Left lung (tissue), 14 donors: ENCODE measurements at places on chromosomes 2 and 18.
A peak's percentile ranks its signal among the peaks of the same experiment; 100 is the strongest.

DNA sequence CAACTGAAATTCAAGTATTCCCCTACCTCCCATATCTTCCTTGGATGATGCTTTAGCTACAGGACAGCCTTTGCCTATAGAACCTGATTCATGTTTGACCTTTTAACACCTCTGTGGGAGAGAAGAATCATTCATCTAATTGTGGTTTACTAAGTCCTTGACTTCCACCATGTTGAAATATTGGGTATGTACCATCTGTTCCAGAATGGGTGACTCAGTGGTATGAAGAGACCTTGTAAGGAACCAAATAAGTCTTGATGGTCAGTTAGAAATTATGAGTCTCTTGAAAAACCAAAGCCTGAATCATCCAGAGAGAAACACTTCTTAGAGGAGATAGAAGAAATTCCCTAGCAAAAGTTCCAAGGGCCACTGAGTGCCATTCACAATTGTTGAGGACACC lies 27.5 kb downstream of the STAMBP start:
- no peak overlapping the region for H3K27ac ChIP-seq
- no peaks in the 10 kb centered on the region for H3K4me1 ChIP-seq
- H3K4me3 ChIP-seq = no peak overlapping the region

GRCh38 chr2:109437325-109438090 lies 176.3 kb downstream of the SEPTIN10 start:
- peaks cover 6% of the 10 kb centered on the region for H3K36me3 ChIP-seq
- H3K27me3 ChIP-seq = no peaks in the 10 kb centered on the region
- no peaks in the 10 kb centered on the region for H3K4me1 ChIP-seq
- H3K27ac ChIP-seq = no peak overlapping the region

GRCh38 chr2:37997629-37998028 lies 72.5 kb downstream of the RMDN2 start:
- no peaks in the 10 kb centered on the region for H3K27me3 ChIP-seq
- H3K4me3 ChIP-seq = no peak overlapping the region
- H3K27ac ChIP-seq = no peak overlapping the region
- H3K4me1 ChIP-seq = no peaks in the 10 kb centered on the region
- no peaks in the 10 kb centered on the region for H3K36me3 ChIP-seq
- DNase-seq = no peak

DNA sequence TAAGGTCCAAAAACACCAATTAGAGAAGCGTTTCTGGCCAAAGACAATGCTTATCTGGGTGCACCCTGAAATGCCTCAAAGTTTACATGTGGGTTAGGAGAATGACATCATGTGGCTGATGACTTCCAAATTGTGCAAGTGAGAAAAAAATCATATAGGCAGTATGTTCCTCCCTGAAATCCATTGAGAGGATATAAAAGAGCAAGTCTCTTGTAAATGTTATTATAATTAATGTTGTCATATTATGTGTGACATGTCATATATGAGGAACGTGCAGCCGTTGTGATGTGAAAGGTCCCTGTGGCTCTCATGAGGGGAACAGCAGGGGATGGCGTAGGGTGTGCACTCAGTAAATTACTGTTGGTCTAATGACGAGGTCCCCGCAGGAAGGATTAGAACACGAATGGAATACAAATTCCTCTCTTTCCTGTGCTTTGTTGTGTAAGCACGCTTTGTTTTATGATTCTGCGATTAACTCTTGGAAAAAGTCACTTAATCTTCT lies 290.8 kb downstream of the PRKCE start:
- H3K4me1 ChIP-seq = peaks cover 15% of the 10 kb centered on the region
- no peaks in the 10 kb centered on the region for H3K36me3 ChIP-seq
- no peak overlapping the region for H3K27ac ChIP-seq
- no peak overlapping the region for H3K4me3 ChIP-seq

DNA sequence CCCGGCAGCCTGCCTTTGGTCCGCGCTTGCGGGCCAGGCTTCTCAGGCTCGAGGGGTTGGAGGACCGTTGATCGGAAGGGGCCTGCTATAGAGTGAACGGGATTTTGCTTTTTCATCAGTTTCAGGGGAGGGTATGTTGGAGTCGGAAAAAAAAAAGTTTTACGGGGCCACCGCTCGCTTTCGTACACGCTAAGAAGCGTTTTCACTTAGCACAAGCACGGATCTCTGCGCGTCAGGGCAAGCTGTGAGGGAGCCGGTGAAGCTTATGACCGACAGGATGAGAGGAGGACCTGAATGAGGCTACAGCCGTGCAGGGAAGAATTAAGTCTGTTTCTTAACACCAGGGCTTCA lies 443 bp downstream of the CPSF3 start:
- H3K27me3 ChIP-seq = no peaks in the 10 kb centered on the region
- H3K4me3 ChIP-seq = peak overlapping the region; percentile 81
- peak overlapping the region; percentile 89 for H3K27ac ChIP-seq
- peaks cover 26% of the 10 kb centered on the region for H3K4me1 ChIP-seq
